Dermis microvascular lymphatic vessel endothelial cell (primary cell): ENCODE measurements at places on chromosomes 5 and 9.

GRCh38 chr5:129477532-129477931, 17.4 kb downstream of the ADAMTS19 start:
- DNase-seq = no peak

GRCh38 chr5:88694023-88694679, 188.8 kb downstream of the MEF2C start:
- DNase-seq = no peak

- no peak for DNase-seq
Observed at GRCh38 chr9:11872471-11872870, 820.7 kb upstream of the TYRP1 start.

DNA sequence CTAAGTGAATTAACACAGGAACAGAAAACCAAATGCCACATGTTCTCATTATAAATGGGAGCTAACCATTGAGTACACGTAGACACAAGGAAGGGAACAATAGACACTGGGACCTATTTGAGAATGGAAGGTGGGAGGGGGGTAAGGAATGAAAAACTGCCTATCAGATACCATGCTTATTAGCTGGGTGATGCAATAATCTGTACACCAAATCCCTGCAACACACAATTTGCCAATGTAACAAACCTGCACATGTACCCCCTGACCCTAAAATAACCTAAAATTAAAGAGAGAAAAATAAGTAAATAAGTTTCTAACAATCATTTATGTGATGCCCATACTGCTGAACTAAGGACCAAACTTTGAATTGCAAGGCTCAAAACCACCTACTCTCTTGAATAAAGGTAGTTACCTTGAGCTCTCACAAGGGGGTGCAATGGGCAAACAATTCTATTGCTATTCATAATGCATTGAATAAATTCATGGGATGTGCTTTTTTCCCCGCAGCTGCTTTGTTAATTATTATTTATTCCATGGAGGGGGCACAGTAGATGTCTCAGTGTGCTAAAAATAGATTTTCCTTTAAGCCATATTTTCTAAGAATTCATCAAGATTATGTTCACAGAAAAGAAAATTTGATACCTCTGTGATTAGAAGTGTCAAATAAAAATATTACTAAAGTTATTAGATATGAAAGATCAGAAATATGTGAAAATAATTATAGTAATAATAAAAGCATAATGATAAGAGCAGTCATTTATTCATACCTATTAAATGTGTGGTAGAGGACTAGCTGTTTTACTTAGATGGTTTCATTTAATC, 76.2 kb upstream of the PTPN3 start:
- peak; percentile 41 for DNase-seq

- no peak for DNase-seq
Observed at GRCh38 chr9:112574008-112574407, 87.4 kb downstream of the KIAA1958 start.

DNA sequence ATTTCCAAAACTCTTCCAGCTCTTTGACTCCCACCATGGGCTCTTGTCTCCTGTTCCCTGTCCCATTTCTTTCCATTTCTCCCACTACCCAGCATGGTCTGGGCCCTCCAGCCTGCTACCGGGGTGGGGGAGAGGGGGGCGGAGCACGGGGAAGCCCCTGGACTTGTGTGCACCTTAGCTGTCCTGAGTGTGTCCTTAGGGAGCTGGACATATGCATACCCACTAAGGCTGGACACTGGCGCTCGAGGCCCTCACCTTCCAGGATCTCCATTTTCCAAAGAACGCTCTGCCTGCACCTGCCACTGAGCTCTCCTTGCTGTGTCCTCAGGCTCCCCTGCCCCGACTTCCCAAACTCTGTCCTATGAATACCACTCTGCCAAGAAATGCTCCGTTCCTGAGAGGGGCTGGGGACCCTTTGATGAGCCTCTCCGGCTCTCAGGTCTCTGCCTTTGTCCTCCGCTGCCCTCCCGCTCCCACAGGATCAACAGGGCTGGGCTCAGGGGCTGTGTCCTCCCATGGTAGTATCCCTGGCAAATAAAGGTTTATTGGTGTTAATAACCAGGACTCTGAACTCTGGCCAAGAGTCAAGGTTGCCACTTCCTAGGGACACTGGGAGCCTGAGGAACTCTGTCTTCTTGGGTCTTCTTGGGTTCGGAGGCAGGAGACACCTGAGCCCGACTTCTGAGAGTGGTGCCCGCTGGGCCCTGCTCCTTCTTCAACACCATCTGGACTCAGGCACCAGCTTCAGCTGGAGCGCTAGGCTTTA, 831 bp upstream of the SHROOM1 start:
- no peak for DNase-seq

DNA sequence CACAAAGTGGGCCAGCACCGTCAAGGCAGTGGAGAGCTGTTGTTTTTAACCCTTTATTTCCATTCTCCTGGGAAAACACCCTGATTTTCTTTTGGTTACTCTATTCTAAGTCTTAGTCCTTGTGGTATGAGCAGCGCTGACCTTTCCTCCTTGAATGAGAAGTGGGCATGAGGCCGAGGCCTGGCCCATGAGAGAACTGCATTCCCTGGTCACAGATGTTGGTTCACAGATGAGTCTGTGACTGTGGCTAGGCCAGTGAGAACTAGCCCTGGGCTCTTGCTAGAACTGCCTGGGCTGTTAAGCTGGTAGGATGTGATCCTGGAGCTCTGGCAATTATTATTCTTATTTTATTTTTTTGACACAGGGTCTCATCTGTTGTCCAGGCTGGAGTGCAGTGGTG, 71.7 kb upstream of the KLF9 start:
- DNase-seq = no peak

DNA sequence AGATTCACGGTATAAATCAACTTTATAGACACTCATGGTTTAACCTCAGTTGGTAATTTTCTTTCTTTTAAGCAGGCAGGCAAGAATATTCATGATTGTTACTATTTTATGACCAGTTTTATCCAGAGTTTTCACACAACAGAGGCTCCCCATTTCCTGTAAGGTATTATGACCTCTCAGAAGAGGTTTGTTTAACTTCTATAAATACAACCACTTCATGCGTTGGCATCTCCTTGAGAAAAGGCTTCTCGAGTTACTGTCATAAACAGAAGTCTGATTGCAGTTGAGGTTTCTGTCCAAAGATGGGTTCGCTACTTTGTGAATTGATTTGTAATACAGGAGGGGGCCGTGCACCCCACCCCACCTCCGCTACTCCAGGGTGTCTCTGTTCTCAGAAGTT, 55.3 kb downstream of the ENTREP1 start:
- no peak for DNase-seq

DNA sequence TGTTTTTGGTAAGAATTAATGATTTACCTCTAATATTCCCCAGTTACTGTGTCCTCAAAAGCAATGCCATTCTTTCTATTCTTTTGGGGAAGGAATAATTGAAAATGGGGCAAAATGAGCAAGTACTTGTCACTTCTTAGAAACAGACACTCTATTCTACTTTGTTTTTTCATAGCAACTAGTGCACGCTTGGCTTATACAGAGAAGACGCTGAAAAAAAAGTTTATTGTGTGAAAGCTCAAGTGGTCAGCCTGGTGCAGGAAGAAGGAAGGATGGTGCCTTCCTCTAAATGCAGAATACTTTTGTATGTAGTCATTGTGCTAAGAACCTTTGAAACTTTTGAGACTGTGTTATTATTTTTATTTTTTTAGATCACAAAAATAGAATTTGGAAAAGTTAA, 29.6 kb downstream of the ANKDD1B start:
- DNase-seq = no peak

DNA sequence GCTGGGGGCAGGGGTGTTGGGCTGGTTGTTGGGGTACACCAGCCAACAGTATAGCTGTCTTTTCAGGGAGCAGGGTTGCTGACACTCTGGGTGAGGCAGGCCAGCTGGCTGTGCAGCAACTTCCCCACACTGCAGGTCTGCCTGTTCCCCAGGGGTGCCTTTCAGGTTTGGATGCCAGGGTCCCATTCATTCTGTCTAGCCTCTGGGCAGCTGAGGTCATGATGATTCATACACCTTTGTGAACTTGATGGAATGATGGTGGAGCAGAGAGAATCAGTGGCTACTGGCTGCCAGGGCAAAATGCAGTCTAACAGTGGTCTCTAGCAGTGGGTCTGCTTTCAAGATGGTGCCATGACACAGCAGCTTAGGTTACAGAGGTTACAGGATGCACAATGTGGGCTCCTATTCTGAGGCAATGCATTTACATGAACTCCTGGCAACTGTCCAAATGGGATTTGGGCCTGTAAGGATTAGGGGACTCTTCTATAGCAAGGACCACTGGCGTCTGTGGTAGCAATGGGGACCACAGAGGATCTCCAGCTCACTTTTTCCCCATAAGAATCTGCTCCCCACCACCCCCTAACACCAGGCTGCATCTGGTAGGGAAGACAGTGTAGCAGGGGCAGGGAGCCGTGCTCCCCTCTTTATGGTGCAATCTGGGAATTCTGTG, 103.7 kb downstream of the FEM1C start:
- DNase-seq = no peak

- DNase-seq = no peak
Observed at GRCh38 chr5:65141493-65141892, 340.2 kb downstream of the ADAMTS6 start.
